Cortex of kidney (tissue), 1 donor: ENCODE measurements at places on chromosomes 3 and 15.

DNA sequence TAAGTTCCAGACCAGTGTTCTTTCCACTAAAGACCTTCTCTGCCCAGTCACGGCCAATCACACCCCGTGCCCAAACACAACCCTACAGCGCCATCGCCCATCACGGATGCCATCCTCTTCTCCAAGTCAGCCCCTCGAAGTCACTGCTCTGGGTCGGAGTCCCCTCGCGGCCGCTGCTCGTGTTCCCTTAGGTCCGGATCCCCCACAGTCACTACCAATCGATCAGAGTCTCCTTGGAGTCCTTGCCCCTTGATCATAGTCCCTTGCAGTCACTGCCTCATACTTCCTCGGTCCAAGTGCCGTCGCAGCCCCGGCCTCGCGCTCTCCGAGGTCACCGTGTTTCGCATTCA lies 461 bp downstream of the PCYT1A start:
- no peak for DNase-seq

DNA sequence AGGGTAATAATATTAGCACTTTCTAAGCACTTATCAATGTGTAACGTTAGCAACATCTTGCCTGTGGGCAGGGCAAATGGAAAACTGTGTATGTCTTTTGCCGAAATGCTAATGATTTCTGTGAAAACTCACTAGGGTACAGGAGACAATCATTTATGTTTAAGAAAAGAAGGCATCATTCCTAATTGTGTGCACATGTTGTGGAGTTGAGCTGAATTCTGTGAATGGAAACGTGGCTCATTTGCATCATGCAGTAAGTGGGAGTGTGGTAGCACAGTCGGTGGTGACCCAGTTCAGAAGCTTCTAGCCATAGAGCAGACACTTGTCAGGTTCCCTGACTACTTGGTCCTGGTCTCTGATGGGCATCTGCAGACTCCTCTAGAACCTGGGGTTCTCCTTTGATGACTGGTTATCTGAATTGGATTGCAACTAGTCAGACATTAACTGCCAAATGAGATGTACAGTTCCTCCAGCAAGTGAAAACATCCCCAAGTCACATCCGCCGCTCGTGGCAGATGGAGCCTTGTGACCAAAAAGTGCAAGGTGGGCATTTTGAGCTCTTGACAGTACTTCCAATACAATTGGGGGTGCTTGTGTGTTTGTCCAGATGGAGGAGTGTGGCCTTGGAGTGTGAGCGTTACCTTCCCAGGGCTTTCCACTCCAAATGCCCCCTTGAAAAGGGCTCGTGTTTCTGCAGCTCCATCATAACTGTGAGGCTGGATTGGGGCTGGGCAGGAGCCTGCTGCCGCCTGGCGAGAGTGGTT lies 21.5 kb downstream of the MRPS25 start:
- no peak for DNase-seq

DNA sequence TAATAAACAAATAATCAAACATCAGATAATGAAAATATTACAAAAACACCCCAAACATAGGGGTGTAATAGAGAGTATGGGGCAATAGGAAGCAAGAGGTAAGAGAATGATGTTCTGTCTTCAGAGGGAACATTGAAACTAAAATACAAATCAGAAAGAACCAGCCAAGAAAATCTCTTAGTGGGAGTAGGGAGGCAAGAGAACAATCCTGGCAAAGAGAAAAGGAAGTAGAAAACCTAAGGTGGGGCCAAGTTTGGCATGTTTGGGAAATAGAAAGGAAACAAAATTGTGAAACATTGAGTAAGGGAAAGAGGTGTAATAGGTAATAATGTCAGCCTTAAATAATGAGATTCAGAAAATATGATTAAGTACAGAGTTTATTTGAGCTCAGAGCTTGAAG lies 467.1 kb downstream of the RBMS3 start:
- DNase-seq = no peak

- no peak for DNase-seq
These were observed 30.5 kb downstream of the ALS2CL start for GRCh38 chr3:46662771-46663551.

DNA sequence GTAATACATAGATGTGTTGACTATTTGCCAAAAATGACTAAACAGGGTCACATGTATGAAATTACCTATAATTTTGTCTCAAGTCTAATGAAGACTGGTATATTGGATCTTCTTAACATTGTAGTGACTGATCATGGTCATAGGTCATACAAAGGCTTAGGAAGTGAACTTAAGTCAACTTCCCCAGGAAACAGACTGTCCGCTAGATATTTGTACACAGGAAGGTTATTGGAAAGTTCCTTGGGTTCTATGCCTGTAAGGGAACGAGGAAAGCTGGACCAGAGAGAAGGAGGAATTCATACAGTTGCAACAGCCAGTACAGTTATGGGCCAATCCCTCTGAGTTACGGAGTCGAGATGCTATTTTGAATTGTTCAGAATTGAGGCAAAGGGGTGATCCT lies 462.0 kb upstream of the THRB start:
- DNase-seq = no peak

DNA sequence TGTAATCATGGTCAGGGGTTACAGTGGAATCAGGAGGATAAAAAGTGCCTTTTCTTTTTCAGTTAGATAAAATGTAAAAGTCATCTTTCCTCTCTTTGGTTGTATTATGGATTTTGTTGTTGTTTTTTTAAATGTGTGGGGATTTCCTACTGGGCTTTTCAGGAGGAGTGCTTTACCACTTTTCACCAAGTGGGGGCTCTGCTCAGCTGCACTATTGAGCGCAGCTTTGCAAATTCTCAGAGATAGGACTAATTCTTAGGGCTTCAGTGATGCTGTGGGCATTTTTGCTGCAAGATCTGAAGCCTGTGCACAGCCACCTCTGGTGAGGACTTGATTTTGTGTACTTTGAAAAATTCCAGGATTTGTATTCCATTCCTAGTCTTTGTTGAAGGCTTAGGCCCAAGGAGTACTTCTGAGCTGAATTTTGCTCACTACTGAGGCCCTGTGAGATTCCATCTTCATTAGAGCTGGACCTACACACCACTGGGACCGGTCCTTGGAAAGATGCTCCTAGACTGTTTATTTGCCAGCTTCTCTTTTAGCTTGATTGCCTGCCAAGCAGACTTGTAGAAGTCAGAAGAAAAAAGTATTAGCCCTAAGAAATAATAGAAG lies 7.5 kb downstream of the GNB5 start:
- DNase-seq = no peak

- no peak for DNase-seq
These were observed 384.2 kb downstream of the CGGBP1 start for GRCh38 chr3:87674397-87675161.

GRCh38 chr15:41437448-41437847 lies 20.6 kb downstream of the RTF1 start:
- no peak for DNase-seq

DNA sequence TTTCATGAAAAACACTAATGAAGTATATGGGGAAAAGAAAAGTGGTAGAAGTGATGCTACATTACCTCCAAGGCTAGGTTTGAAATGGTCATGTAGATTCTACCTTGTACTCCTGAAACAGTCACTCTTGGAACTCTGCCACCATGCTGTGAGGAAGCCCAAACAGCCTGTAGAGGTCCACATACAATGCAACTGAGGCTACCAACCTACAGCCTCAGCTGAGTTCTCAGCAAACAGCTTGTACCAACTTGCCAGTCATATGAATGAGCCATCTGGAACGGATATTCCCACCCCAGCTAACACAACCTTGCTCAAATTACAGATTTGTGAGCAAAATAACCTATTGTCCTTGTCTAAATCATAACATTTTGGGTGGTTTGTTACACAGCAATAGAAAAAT lies 193.5 kb downstream of the ULK4 start:
- DNase-seq = no peak

DNA sequence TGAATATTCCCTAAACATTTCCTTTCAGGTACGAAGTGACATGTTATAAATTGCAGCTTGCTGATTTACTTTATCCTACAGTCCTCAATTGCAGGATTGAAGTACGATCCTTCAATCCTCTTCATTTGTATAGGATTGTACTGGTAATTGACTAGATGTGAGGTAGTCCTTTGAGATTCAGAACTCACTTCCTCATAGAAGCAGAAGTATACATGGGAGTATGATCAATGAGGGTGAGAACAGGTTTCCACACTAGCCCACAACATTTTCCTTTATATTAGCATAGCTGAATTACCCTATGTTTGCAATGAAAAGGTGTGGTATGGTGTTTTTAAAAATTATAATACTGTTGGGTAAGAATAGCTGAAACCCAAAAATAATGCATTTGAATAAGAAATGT lies 160.0 kb upstream of the UMPS start:
- no peak for DNase-seq

DNA sequence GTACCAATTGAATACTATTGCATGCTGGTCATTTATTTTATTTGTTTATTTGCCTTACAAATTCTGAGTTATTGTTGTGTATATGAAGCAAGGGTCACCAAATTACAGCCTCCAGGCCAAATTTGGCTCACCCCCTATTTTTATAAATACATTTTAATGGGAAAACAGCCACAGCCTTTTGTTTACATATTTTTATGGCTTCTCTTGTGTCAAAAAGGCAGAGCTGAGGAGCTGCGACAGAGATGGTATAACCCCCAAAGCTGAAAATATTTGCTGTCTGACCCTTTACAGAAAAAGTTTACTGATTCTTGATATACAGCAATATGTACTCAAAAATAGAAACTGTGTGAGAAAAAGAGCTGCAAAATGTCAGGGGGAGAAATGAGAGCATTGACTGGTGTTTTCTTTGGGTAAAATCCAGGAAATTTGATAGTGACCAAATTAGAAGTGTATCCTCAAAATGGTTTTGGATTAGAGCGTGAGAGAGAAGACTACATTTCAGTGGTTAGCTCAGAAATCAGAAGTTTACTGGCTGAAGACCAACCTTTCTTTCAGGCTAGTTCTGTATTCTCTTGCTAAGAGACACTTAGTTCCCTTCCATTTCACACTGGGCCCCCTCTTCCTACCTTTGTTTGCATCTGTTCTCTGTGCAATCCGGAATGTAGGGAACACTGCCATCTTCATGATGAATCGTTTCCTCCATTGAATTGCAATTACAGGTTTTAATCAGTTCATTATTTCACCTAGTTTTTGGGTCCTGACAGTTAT lies 757.8 kb downstream of the AGBL1 start:
- DNase-seq = no peak

DNA sequence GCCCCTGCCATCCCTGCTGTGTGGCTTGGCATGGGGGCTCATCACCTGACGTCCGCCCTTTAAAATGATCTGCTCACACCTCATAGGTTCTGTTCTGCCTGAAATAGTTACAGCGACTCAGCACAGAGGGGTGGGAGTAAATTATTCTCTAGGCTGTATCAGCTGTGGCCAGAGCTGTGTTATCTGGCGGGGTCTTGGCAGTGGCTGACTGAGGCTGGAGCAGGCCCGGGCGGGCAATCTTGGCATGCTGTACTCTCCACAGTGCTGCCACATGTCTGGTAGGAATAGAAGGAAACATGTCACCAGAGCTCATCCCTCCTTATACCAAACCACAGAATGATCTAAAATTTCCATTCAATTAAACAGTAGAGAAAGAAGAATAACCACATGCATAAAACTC lies 499.9 kb upstream of the LMCD1 start:
- no peak for DNase-seq

GRCh38 chr3:72368331-72368975 lies 479.8 kb downstream of the SHQ1 start:
- DNase-seq = no peak

DNA sequence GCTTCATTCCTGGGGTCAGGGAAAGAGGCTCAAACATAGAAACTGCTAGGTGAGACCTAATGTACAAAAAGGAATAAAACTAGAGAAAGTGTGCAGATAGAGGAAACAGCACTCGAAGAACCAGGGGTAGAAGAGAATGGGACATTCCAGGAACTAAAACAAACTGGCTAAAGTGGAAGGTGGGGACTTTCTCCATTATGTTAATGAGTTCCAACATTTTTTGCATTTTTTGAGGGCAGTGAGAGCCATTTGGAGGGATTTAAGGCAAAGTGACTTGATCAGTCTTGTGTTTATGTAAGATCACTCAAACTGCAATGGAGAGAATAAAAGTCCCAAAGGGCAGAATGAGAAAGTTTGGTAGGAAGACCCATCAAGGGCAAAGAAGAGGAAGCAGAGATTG lies 20.6 kb upstream of the SLC4A7 start:
- DNase-seq = no peak

DNA sequence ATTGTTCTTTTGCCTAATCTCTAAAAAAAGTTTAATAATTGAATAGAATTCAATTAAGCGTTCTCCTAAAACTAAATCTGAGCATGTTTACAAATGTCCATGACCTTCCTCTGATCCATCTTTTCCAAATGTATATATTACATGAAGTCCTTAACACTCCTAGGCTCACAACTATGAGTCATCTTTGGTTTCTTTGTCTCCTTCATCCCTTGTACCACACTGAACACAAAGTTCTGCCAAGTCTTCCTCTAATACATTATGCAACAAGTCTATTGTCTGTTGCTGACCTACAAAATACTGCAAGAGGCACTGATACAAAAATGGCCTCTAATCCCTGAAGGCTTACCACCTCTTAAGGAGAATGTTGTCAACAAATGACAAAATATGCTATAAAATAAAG lies 550.2 kb downstream of the PYDC2 start:
- DNase-seq = no peak

DNA sequence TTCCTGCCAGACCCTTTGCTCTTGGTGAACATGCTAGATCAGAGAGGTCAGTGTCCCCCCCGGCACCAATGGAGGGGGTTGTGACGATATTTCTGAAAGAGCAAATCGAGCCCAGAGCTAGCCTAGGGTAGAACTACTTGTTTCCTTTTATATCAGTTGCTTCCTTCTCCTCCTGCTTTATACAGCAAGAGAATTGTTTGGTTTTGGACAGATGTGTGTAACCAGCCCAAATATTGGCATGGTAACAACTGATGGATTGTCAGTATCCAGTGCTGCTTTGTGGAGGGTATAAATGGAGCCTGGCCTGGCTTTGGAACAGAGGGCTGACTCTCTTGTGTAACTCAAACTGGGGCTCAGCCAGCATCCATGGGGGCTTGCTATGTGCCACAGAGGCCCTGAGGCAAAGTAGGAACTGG lies 27.2 kb downstream of the SNX1 start:
- no peak for DNase-seq

DNA sequence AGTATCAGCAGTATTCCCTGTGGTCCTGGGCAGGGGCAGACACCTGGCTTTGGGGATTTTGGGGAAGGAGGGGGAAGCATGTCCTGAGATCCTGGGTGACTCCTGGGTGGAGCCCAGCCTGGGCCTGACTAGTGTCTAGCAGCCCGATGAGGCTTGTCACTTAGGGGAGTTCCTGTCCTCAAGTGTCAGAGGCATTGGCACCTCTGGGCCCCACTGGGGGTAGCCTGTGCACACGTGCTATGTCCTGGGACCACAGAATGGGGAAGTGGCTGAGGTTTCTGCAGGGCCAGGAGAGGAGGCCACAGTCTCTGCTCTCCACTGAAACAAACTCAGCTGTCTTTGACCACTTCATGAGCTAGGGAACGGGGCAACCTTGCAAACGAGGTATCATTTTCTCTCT lies 31.5 kb upstream of the ADCY5 start:
- DNase-seq = no peak

GRCh38 chr3:38205472-38205805 lies 40.1 kb downstream of the OXSR1 start:
- DNase-seq = no peak

DNA sequence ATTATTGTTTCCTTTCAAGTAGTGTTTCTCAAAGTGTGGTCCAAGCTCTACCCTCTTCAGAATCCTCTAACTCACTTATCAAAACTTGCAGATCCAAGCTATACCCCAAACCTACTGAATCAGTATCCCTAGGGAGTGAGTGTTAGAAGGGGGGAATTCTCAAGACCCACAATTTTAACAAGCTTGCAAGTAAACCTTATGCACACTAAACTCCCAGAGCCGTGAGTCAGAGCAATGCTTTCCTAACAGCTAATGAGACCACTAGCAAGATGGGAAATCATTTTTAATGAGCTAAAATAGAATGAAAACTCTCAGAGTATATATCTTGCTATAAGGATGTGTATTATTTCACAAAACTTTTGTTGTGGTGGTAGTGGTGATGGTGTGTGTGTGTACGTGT lies 41.1 kb upstream of the SRGAP3 start:
- no peak for DNase-seq
